GM23248 (cell line): ENCODE measurements at places on chromosomes 7 and 10. TPM values are rescaled to one million over a fixed set of nuclear protein-coding genes. Genes with fewer than 3 reads are reported as not detected.
A peak's percentile ranks its signal among the peaks of the same experiment; 100 is the strongest.

SDK1 gene
- not detected in 2 replicates for total RNA-seq

DNA sequence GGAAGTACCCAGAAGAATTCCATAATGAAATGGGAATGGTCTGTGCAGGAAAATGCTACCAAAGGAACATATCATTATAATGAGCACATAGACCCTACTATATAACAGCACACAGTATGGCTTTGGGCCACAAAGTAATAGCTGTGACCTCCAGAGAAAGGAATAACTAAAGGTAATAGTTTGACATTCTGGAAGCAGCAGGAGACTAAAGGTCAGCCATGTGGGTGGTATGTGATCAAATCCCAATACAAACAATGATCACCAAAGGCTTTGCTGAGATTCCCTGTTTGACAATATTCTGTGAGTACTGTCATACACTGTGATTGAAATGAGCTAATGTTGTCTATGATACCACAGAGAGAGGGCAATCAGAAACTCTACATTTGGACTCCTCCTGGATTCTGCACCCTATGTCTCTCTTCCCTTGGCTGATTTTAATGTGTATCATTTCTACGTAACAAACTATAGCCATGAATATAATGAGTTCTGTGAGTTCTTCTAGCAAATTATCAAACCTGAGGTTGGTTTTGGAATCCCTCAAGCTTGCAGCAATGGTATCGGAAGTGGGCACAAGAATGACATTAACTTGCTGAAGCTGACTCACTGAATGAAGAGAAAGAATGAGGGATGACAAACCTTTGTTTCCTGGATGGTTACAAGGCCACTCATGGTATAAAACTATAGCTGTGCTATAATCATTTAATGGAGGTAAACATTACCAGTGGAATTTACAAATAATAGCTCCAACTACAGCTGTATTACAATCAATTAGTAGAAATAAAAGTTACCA lies 99.6 kb downstream of the JMJD1C start:
- peak overlapping the region; percentile 27; the same call in 1 of the 2 replicates for H3K27ac ChIP-seq
- no peaks in the 10 kb centered on the region for H3K27me3 ChIP-seq
- no peaks in the 10 kb centered on the region for H3K36me3 ChIP-seq
- no peak overlapping the region for H3K4me3 ChIP-seq
- peak; percentile 66 for DNase-seq

GRCh38 chr10:63376560-63377304 lies 89.0 kb downstream of the JMJD1C start:
- no peaks in the 10 kb centered on the region for H3K27me3 ChIP-seq
- 0 out of 2 replicates have a peak, but pooled peaks cover 5% of the 10 kb centered on the region for H3K36me3 ChIP-seq
- H3K27ac ChIP-seq: peak overlapping the region; percentile 79
- DNase-seq: peak; percentile 91

DHTKD1 gene
- total RNA-seq: 8.2 and 9.2 TPM in 2 replicates

FAM241B gene
- total RNA-seq: not detected in 2 replicates

DNA sequence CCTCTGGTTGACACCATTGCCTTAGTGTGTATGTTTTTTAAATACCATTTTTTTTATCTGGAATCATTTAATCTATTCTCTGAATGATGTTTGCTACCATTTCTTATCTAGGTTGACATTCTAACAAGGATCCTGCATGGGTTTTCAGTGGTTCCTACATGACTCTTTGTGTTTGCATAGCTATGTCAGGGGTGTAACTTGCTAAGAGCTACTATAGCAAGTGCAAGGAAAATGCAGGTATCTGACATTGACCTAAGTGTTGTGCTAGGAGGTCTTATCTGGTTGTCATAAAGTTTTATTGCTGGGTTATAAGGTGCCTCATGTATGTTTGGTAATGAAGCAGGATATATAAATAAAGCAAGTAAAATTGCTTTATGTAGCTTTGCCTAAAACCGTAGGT lies 183.2 kb downstream of the PLXDC2 start:
- DNase-seq: no peak
- H3K4me1 ChIP-seq: 0 out of 2 replicates have a peak, but pooled peaks cover 6% of the 10 kb centered on the region
- no peak overlapping the region for H3K4me3 ChIP-seq
- H3K27me3 ChIP-seq: no peaks in the 10 kb centered on the region
- H3K27ac ChIP-seq: no peak overlapping the region
- no peaks in the 10 kb centered on the region for H3K36me3 ChIP-seq

CDK1 gene
- total RNA-seq: 33.5 and 40.5 TPM in 2 replicates

- DNase-seq: peak; percentile 55
- H3K27me3 ChIP-seq: 0 out of 2 replicates have a peak, but pooled peaks cover 5% of the 10 kb centered on the region
- no peaks in the 10 kb centered on the region for H3K36me3 ChIP-seq
- H3K4me1 ChIP-seq: peaks cover 22% of the 10 kb centered on the region
- H3K4me3 ChIP-seq: peak overlapping the region; percentile 79
Measured at GRCh38 chr7:1531263-1531978, 919 bp downstream of the MAFK start.

DNA sequence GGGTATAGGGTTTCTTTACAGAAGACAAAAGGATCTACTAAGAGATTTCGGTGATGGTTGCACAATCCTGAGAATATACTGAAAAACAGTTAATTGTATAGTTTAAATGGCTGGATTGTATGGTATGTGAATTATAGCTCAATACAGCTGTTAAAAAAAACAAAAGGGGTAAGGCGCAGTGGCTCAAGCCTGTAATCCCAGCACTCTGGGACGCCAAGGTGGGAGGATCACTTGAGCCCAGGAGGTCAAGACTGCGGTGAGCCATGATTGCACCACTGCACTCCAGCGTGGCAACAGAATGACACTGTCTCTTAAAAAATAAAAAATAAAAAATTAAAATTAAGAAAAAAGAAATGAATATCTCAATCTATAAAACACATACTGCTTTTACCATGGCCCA lies 18.5 kb downstream of the ESYT2 start:
- H3K4me3 ChIP-seq: no peak overlapping the region
- H3K4me1 ChIP-seq: peaks cover 17% of the 10 kb centered on the region
- peak overlapping the region; percentile 58 for H3K27ac ChIP-seq
- peaks cover 11% of the 10 kb centered on the region; the same call in 1 of the 2 replicates for H3K36me3 ChIP-seq

DNA sequence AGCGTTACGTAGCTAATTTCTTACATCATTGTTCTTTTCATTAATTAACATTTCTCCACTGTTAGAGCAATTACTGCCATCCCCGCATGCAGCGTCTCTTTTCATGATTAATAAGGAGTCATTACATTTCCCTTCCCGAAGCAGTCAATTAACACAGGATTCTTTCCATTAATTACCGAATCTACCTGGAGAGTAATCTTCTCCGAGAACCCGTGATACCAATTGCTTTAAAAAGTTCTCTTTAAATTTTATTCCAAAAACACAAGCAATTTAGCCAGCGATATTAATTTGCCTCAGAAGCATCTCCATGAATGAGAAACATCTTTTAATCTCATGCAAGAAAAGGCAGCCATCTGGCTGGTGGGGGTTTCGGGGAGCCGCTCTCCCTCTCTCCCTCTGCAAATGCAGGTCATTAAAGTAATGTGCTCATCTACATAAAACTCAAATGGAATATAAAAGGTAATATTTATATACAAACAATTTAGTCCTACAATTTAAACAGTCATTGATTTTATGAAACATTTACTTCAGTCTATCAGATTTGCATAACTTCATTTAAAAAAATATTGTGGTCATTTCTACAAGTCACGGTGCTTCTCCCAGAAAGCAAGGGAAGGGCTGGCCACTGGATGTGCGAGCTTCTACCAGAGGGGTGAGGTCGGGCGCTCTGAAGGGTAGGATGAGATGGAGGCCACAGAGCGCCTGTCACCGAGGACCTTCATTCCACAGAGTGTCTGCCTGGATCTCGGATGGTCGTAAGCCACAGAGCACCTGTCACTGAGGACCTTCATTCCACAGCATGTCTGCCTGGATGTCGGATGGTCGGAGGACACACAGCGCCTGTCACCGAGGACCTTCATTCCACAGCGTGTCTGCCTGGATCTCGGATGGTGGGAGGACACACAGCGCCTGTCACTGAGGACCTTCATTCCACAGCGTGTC lies 145.0 kb downstream of the WDR37 start:
- H3K4me1 ChIP-seq: no peaks in the 10 kb centered on the region
- H3K27ac ChIP-seq: no peak overlapping the region
- H3K4me3 ChIP-seq: no peak overlapping the region
- no peaks in the 10 kb centered on the region for H3K36me3 ChIP-seq
- H3K27me3 ChIP-seq: peaks cover 14% of the 10 kb centered on the region; the same call in 1 of the 2 replicates

CCDC172 gene
- not detected in 2 replicates for total RNA-seq

GRCh38 chr7:47391726-47392125 lies 190.2 kb downstream of the TNS3 start:
- H3K27me3 ChIP-seq: no peaks in the 10 kb centered on the region
- H3K4me1 ChIP-seq: 0 out of 2 replicates have a peak, but pooled peaks cover 4% of the 10 kb centered on the region
- no peak overlapping the region for H3K4me3 ChIP-seq
- DNase-seq: no peak
- no peak overlapping the region for H3K27ac ChIP-seq

GRCh38 chr10:71971311-71971731 lies 7.1 kb downstream of the CHST3 start:
- no peak for DNase-seq
- peak overlapping the region; percentile 34 for H3K27ac ChIP-seq
- no peaks in the 10 kb centered on the region for H3K27me3 ChIP-seq
- H3K4me3 ChIP-seq: no peak overlapping the region
- peaks cover 78% of the 10 kb centered on the region for H3K4me1 ChIP-seq

DNA sequence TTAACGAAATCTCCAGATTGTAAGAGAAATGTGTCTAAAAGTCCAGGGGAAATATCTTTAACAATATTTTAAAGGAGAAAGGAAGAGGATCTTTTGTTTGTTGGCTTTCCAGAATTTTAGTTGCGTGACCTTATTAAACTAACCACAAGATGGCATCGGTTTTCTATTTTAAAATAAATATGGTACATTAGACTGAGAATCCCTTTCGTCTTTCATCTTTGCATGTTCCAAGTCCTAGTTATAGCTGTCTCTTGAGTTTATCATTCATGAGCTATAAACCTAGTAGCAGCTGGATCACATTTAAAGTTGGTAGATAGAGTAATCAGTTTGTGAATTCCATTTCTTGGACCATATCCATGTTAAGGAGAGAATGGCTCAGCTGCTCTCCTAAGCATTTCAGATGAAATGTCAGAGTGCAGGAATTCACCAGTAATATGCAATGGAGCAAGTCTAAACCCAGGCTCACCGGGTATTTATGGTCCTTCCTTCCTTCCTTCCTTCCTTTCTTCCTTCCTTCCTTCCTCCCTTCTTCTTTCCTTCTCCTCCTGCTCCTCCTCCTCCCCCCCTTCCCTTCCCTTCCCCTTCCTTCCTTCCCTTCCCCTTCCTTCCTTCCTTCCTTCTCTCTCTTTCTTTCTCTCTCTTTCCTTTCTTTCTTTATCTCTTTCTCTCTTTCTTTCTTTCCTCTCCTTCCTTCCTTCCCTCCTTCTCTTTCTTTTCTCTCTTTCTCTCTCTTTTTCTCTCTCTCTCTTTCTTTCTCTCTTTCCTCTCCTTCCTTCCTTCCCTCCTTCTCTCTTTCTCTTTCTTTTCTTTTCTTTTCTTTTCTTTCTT lies 57.8 kb upstream of the RAB18 start:
- H3K36me3 ChIP-seq: no peaks in the 10 kb centered on the region
- H3K27me3 ChIP-seq: no peaks in the 10 kb centered on the region
- peak; percentile 71 for DNase-seq
- H3K4me1 ChIP-seq: peaks cover 6% of the 10 kb centered on the region; the same call in 1 of the 2 replicates
- H3K4me3 ChIP-seq: peak overlapping the region; percentile 46; the same call in 1 of the 2 replicates

- H3K36me3 ChIP-seq: no peaks in the 10 kb centered on the region
- H3K27ac ChIP-seq: peak overlapping the region; percentile 16
- no peaks in the 10 kb centered on the region for H3K27me3 ChIP-seq
- peak overlapping the region; percentile 31; the same call in 1 of the 2 replicates for H3K4me3 ChIP-seq
Measured at GRCh38 chr7:19522486-19522885, 186.4 kb downstream of the POLR1F start.

DNA sequence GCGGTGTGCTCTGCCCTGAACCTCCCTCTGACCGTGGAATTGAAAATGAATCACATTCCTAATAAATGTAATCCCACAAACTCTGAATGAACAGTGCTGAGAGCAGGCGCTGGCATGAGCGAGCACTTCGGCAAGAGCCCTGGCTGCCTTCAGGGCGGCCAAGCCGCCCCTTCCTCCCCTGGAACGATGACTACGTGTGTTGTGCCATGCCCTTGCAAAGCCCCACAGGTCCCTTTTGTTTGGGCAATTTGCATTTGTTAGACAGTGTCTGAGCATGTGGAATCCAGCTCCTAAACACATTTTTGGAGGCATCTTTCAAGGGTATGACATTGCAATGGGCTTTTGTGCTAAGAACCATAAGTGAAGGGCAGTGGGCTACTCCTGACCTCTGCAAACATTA lies 95.6 kb upstream of the MKI67 start:
- no peaks in the 10 kb centered on the region for H3K4me1 ChIP-seq
- no peak overlapping the region for H3K27ac ChIP-seq
- H3K27me3 ChIP-seq: 0 out of 2 replicates have a peak, but pooled peaks cover 5% of the 10 kb centered on the region
- H3K4me3 ChIP-seq: no peak overlapping the region
- DNase-seq: no peak
- H3K36me3 ChIP-seq: no peaks in the 10 kb centered on the region

SUGCT gene
- total RNA-seq: 2.2 and 3.7 TPM in 2 replicates

CYP3A4 gene
- total RNA-seq: not detected in 2 replicates

DNA sequence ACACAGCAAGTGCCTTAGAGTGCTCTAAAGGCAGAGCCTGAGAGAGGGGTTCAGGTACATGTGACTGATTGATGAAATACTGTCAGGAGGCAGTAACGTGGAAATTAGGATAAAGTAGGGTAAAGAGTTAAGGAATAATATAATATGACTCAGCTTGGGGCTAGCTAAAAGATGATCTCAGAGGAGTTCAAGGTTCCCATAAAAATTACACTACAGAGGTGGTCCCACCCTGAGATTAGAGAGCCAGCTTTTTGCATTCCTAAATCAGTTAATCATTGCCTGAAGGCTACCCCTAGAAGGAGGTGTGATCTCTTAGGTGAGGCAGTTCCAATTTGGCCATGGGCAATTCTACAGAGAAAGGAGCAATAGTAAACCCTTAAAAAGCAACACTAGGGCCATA lies 5.8 kb downstream of the LIPJ start:
- no peak overlapping the region for H3K4me3 ChIP-seq
- DNase-seq: peak; percentile 4
- H3K27me3 ChIP-seq: no peaks in the 10 kb centered on the region
- H3K4me1 ChIP-seq: peaks cover 4% of the 10 kb centered on the region; the same call in 1 of the 2 replicates
- no peak overlapping the region for H3K27ac ChIP-seq

- no peak overlapping the region for H3K4me3 ChIP-seq
- no peaks in the 10 kb centered on the region for H3K36me3 ChIP-seq
- H3K27me3 ChIP-seq: no peaks in the 10 kb centered on the region
- H3K27ac ChIP-seq: no peak overlapping the region
Measured at GRCh38 chr7:156576216-156577058, 64.1 kb upstream of the RNF32 start.

DNA sequence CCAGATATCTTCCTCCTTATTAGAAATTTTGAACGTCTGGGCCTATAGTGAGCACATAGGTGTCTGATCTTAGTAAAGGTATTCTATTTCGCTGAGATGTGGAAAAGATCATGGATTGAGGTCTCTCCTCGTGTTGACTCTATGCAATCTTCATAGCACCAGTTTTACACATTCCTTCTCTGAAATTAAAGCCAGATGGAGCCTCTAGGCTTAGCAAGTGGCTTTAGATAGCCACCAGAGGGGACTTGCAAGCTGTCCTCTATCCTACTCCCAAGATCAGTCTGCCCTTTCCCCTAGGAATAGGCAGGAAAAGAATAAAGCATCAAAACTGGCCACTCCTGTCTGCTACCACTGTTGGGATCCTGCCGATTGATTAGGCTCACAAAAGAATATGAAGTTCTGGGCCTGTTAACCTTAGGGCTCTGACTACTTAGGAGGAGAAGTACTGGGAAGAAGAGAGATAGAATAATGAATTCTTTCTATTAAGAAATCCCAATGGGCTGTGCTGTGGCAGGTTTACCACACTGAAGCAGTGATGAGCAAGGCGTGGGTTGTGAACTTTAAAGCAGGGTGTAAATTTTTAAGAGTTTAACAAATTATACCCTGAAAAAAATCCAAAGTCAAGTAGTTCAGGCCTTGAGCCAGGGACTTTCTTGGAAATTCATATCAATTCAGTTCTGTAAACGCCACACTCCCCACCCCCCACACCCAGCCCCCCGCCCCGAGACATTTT lies 2.2 kb upstream of the STRIP2 start:
- H3K36me3 ChIP-seq: no peaks in the 10 kb centered on the region
- no peak overlapping the region for H3K4me3 ChIP-seq
- no peaks in the 10 kb centered on the region; the same call in 1 of the 2 replicates for H3K27me3 ChIP-seq
- H3K4me1 ChIP-seq: no peaks in the 10 kb centered on the region
- DNase-seq: peak; percentile 10
